Activated effector memory CD4-positive, alpha-beta T cell treated with anti-CD3 and anti-CD28 coated beads, Interleukin-2, amount 50 U/mL, for 16 hours (primary cell): ENCODE measurements at places on chromosomes 5 and 9.

GRCh38 chr9:68644831-68645230, 60.2 kb upstream of the PIP5K1B start:
- no peak for DNase-seq

DNA sequence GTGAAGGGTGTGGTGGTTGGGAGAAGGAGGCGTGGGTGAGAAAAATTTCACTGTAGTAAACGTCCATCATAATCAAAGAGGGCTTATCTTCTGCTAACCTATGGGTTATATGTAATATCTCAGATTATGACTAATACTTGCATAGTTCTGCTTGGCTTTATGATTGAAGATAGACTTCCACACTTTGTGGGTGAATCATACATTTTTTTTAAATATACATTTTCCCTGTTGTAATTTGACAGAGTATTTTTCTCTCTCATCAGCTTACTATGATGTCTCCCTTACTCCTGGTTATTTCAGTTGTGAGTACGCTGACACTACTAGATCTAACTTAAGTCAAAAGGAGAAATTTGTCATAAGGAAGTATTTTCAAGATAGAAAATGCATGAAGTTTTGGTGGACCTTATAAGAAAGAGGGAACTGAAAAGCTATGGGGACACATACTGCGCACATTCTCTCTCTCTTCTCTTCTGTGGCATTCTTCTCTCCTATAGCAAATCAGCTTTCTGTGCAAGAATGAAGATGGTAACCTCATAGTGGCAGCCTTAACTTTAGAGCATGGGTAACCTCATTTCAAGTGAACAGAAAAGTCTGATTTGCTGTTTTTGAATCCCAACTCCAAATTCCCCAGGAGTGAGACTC, 4.9 kb upstream of the JAK2 start:
- DNase-seq, result no peak

- no peak for DNase-seq
Observed at GRCh38 chr5:95163079-95163478, 121.8 kb downstream of the MCTP1 start.

GRCh38 chr5:107783551-107783950, 112.8 kb upstream of the EFNA5 start:
- no peak for DNase-seq

DNA sequence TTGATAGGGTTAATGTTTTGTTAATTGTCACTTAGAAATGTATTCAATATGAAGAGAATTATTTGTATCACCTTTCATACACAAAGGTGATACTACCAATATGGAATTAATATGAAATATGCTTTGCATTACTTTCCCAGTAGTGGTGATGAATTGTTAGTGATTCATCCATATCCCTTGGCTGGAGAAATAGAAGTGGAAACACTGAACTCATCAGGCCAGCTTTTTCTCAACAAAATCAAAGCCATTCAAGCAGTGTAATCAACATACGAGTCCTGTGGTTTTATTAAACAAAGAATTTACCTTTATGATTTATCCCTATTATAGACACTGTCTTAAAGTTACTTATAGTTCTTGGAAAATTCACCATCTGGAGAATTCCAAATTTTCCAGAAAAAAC, 264.0 kb upstream of the MEF2C start:
- DNase-seq, result no peak

GRCh38 chr9:108323615-108324014, 532.2 kb downstream of the ACTL7B start:
- no peak for DNase-seq

GRCh38 chr9:33795819-33796218, 458 bp downstream of the PRSS3 start:
- DNase-seq, result no peak

- DNase-seq, result no peak
Observed at GRCh38 chr9:94984891-94985476, 258.5 kb downstream of the AOPEP start.

DNA sequence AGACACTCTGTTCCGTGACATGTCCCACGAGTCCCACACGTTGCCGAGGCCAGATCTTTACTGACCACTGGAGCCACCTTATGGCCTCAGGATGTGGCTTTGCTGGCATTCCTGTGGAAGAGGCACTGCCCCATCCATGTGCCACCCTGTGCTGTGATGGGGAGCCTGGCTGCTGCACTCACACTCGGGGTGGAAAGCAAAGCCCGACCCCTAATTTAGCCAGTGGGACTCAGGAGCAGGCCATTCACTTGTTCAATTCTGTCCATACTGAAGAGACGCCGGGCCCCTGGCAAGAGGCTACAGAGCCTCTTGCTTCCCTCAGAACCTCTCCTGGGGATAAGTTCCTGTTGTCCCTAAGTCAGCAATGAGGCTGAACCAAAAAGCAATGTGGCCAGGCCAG, 18.6 kb upstream of the CEP72 start:
- no peak for DNase-seq

- DNase-seq, result no peak
Observed at GRCh38 chr5:37211661-37212060, 37.5 kb downstream of the CPLANE1 start.

DNA sequence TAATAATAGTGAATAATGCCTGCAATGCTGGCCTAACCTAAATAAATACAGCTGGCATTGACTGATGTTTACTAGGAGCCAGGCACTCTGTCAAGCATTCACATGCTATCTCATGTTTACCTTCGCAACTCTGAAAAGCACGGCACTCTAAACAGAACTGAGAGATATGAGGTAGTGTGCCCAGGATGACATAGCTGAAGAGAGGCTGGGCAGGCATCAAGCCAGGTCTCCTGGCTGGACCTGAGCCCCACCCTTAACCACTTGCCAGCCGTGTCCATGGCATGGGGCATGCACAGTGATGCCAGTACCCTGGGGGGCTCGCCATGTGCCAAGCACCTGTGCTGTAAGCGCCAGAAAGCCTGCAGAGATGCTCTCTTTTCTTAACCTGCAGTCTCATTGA, 119.4 kb upstream of the MVB12B start:
- DNase-seq, result no peak

- no peak for DNase-seq
Observed at GRCh38 chr9:2923766-2924379, 80.0 kb upstream of the PUM3 start.

GRCh38 chr9:125629446-125629845, 77.6 kb downstream of the MAPKAP1 start:
- DNase-seq, result no peak

DNA sequence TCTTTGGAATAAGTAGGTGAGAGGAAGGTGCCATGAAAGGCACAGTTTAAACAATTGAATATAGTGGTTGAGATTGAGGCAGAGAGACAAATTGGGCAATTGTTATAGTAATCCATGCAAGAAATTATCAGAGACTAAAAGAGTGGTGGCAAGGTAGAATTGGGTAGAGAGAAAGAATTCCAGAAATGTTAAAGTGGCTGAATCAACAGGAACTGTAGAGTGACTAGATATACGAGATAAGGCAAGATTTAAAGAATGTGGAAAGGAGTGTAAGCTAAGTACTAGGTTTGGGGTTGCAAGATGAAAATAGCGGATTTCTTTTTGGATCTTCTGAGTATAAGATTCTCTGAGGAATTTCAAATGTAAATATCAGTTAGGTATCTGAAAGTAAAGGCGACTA, 285.2 kb downstream of the DMRTA1 start:
- no peak for DNase-seq

DNA sequence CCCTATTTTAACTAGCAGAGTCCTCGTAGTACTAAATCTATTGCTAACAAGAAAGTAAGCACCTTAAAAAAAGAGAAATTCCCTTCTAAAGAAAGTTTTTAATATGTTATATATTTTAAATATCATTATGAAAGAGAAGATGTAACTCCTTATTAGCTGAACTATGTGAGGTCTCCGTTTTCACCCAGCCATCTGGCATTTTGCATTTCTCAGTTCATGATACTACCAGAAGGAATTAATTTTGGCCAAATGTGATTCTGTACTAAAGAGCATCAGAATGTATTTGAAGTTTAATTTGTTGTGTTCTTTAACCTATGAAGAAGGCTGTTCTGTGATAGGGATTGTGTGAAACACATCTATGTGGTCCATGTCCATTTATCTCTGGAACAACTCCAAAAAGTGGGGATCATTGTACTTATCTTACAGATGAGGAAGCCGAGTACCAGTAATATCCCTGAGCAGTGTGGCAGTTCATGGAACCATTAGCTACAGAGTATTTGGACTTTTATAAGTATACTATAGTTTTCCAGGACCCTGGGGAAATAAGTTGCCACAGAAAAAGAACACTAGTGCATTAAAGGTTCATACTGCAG, 29.8 kb downstream of the TNFAIP8 start:
- no peak for DNase-seq

- no peak for DNase-seq
Observed at GRCh38 chr9:2180704-2181103, 165.6 kb downstream of the SMARCA2 start.

GRCh38 chr5:112689155-112689909, 48.4 kb upstream of the APC start:
- DNase-seq, result no peak

- no peak for DNase-seq
Observed at GRCh38 chr9:15295761-15296405, 11.1 kb downstream of the TTC39B start.

- no peak for DNase-seq
Observed at GRCh38 chr5:149039506-149039905, 23.4 kb downstream of the SH3TC2 start.

DNA sequence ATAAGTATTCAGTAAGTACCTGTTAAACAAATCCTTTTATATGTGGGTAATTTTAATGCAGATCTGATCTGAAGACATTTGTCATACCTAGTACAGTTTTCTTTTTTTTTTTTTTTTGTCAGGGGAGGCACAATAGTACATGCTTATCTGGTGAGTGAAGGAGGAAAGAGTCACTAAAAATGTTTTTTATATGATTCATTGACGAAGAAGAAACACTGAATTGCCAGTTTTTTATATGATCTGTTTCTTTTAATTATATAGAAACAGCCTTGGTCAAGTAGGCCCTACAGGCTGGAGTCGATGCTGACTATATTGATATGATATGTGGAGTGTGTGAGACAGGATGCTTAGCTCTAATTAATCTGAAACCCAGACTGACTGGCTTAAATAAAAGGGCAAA, 315.2 kb downstream of the PSAT1 start:
- DNase-seq, result no peak

DNA sequence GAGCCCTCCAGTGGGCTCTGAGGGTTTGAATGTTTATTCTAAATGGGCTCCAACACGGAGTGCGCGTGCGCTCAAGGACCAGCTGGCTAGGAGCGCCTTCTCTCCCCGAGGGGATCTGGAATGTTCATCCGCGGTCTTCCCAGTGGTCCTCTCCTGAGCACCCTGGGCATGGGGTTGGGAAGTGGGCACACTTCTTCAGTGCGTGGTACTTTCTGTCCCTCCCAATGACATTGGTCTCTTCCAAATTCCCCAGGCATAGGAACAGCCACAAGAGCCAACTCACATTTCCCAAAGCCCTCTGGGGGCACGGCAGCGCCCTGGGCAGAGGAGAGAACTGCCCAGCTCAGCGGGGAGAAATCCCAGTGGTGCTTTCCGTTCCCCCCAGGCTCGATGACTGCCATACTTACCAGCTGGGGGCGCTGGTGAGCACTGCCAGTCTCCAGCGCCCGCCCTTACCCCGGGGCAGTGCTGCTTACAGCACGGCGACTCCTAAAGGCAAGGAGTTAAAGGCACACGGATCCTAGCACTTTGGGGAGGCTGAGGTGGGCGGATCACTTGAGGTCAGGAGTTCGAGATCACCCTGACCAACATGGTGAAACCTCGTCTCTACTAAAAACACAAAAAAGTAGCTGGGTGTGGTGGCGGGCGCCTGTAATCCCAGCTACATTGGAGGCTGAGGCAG, 29.9 kb upstream of the OBP2B start:
- DNase-seq, result peak; percentile 85

DNA sequence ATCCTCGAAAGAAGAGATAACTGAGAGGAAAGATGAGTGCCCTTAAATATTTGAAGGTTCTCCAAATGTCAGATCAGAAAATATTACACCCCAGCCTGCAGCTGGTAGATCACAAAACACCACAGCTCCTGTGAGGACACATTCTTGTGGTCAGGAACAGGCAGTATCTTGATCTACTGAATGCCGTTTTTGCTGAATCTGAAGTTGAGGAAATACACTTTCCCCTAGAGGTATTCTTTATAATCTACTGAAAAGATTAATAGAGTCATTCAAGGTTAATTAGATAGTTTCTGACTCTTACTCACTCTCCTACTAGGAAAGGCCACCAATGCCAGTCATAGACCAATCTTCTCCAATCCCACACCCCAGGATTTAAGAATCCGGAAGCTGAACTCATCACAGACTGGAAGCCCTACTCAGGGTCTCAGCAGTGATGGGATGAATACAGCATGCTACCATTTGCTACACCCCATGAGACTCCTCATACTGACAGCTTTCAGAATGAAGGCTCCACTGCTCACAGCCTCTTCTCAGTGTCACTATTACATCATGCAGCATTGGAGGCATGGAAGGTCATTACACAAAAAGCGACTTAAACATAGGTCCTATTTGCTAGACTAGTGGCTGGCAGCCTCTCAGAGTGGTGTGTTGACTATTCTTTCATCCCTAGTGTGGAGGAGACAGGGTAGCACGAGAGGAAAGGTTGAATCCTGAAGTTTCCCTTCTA, 143.9 kb upstream of the SLC1A3 start:
- no peak for DNase-seq

GRCh38 chr9:36935768-36936497, 98.1 kb downstream of the PAX5 start:
- no peak for DNase-seq

DNA sequence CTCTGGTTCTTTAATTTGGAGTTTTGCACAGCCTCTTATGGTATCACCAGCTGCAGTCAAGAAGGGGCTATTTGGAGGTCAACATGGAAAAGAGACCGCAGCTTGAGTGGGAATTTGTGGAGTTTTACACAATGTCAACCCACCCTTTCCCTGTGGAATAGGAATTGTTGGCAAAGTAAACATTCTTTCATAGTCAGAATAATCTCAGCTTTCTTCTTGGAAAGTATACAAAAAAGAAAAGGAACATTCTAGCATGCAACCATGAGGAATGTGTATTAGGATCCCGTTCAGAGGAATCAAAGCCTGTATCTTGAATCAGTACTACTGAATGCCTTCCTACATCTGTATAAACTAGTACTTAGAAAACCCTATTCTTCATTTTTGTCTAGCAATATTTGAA, 107.6 kb downstream of the LURAP1L start:
- no peak for DNase-seq
